ENCODE measurements at places on chromosomes 4 and X. TPM values are rescaled to one million over a fixed set of nuclear protein-coding genes. Genes with fewer than 3 reads are reported as not detected.

The FAM241A gene
- 1.4 TPM for total RNA-seq

The SPATA4 gene
- total RNA-seq: not detected

The CT45A2 gene
- not detected for total RNA-seq

The ARSD gene
- total RNA-seq: 2.1 TPM

The CHST7 gene
- total RNA-seq: 4.6 TPM

The BEX5 gene
- 2.1 TPM for total RNA-seq

The TMEM31 gene
- total RNA-seq: not detected

The MAGED4B gene
- 0.82 TPM for total RNA-seq

The PHOX2B gene
- not detected for total RNA-seq

The FHDC1 gene
- total RNA-seq: 0.14 TPM

The MAP9 gene
- total RNA-seq: 5.3 TPM

The GATA1 gene
- total RNA-seq: not detected

DNA sequence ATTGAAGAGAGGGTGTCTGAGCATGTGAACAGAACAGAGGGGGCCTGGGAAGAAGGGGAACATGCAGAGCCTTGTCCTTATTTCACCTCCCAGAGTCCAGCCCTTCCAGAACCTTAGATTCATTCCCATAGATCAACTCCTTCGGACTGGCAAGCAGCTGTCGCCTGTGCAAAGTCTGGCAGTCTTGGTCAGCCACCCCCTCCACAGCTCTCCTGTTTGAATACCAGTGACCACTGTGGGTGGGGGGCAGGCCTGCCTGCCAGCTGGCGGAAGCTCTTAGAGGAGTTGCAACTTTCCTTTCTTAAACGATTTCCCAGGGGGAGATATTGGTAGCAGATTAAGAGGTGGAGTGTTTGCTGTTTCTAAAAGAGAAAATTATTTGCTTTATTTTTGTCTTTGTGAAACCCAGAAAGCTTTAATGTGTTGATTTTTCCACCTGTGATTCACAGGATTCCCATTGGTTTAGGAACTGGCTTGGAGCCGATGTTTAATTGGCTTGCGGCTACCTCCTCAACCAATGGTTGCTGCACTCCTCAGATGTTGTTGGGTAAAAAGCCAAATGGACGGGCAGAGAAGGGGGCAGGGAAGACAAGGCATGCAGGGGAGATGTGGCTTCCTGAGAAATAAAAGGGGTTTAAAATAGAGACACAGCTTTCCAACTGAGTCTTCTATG lies 62.2 kb upstream of the PRPS1 start:
- no peak overlapping the region for H3K27ac ChIP-seq
- no peak overlapping the region for H3K4me3 ChIP-seq
- H3K27me3 ChIP-seq: peaks cover 6% of the 10 kb centered on the region
- H3K36me3 ChIP-seq: no peaks in the 10 kb centered on the region

GRCh38 chr4:81369886-81370285 lies 101.8 kb downstream of the RASGEF1B start:
- H3K4me1 ChIP-seq: no peaks in the 10 kb centered on the region
- no peaks in the 10 kb centered on the region for H3K36me3 ChIP-seq
- peaks cover 34% of the 10 kb centered on the region for H3K27me3 ChIP-seq
- H3K27ac ChIP-seq: no peak overlapping the region
- no peak for DNase-seq
- no peak overlapping the region for H3K4me3 ChIP-seq

- H3K27ac ChIP-seq: no peak overlapping the region
- H3K27me3 ChIP-seq: no peaks in the 10 kb centered on the region
- DNase-seq: no peak
- peaks cover 2% of the 10 kb centered on the region for H3K36me3 ChIP-seq
Measured at GRCh38 chr4:53013873-53014775, 152.0 kb downstream of the RASL11B start.

GRCh38 chrX:2857566-2857965 lies 28.8 kb downstream of the GYG2 start:
- H3K4me3 ChIP-seq: no peak overlapping the region
- no peaks in the 10 kb centered on the region for H3K27me3 ChIP-seq
- H3K27ac ChIP-seq: no peak overlapping the region
- DNase-seq: no peak

GRCh38 chr4:86106475-86106874 lies 253.4 kb downstream of the MAPK10 start:
- H3K36me3 ChIP-seq: no peaks in the 10 kb centered on the region
- H3K27me3 ChIP-seq: no peaks in the 10 kb centered on the region
- no peaks in the 10 kb centered on the region for H3K4me1 ChIP-seq
- no peak for DNase-seq

DNA sequence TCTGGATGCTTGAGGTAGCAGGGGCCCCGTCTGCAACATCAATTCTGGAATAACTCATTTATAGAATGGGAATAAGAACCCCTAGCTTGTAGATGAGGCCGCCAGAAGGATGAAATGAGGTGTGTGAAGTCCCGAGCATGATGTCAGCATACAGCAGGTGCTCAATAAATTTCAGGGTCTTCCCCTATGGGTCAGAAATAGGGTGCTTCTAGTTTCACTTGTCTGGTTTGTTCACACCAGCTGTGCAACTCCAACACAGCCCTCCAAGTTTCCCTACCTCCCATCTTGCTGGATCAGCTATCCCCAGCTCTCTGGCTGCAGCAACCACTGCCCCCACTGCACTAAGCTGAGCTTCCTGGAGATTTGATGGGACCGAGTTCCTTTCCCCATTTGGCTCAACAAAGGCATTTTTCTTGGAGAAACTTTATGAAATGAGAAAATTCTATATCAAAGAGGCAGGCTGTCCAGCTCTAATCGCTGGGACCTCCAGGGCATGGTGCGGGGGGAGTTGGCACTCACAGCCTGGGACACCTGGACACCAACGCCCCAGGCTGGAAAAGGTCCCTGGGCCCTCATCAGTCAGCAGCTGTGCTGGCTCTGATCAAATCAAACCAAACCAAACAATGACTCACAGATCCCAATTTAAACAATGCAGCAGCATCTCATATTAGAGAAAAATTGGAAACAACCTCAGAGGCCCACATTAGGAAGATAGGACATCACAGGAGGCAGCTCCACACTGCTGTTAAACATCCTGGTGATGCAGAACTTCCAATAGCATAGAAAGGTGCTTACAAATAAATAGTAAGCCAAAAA lies 13.3 kb downstream of the SLC2A9 start:
- no peak overlapping the region for H3K4me3 ChIP-seq
- no peak for DNase-seq
- no peaks in the 10 kb centered on the region for H3K27me3 ChIP-seq
- peaks cover 80% of the 10 kb centered on the region for H3K4me1 ChIP-seq

DNA sequence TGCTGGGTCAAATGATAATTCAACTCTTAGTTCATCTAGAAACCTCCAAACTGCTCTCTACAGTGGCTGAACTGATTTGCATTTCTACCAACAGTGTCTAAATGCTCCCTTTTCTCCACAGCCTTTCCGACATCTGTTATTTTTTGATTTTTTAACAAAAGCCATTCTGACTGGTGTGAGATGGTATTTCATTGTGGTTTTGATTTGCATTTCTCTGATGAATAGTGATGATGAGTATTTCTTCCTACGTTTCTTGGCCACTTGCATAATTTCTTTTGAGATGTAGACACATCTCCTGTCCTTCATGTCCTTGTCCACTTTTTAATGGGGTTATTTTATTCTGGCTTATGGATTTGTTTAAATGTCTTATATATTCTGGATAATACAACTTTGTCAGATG lies 298.2 kb upstream of the ARSJ start:
- H3K36me3 ChIP-seq: no peaks in the 10 kb centered on the region
- H3K4me1 ChIP-seq: no peaks in the 10 kb centered on the region
- no peak for DNase-seq
- H3K4me3 ChIP-seq: no peak overlapping the region
- no peaks in the 10 kb centered on the region for H3K27me3 ChIP-seq
- H3K27ac ChIP-seq: no peak overlapping the region

DNA sequence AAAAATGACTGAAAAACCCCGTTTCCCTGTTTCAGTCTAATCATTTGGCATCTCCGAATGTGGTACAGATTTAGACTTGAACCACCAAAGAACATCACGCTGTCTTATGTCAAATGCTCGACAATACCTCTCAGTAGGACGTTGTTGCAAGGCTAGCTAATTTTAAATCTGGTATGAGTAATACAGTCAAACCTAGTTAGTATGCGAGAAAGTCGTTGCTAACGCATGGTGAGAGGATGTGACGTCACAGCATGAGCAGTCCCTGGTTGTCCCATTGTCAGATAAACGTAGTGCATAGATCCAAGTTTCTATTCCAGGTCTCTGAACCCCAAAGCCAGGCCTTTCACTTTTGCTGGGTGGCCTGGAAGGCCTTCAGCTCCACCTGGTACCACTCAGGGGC lies 44.7 kb downstream of the SETD7 start:
- H3K36me3 ChIP-seq: peaks cover 51% of the 10 kb centered on the region
- no peaks in the 10 kb centered on the region for H3K27me3 ChIP-seq
- no peak overlapping the region for H3K27ac ChIP-seq
- no peak for DNase-seq
- no peak overlapping the region for H3K4me3 ChIP-seq
- no peaks in the 10 kb centered on the region for H3K4me1 ChIP-seq

GRCh38 chr4:185424905-185425646 lies 688 bp downstream of the UFSP2 start:
- peaks cover 4% of the 10 kb centered on the region for H3K27me3 ChIP-seq
- peak overlapping the region; percentile 83 for H3K4me3 ChIP-seq
- no peak for DNase-seq
- peaks cover 13% of the 10 kb centered on the region for H3K36me3 ChIP-seq
- peak overlapping the region; percentile 97 for H3K27ac ChIP-seq

GRCh38 chr4:136342666-136343065 lies 1189.6 kb downstream of the PCDH18 start:
- no peaks in the 10 kb centered on the region for H3K36me3 ChIP-seq
- H3K27me3 ChIP-seq: no peaks in the 10 kb centered on the region
- H3K4me1 ChIP-seq: no peaks in the 10 kb centered on the region
- no peak overlapping the region for H3K4me3 ChIP-seq

DNA sequence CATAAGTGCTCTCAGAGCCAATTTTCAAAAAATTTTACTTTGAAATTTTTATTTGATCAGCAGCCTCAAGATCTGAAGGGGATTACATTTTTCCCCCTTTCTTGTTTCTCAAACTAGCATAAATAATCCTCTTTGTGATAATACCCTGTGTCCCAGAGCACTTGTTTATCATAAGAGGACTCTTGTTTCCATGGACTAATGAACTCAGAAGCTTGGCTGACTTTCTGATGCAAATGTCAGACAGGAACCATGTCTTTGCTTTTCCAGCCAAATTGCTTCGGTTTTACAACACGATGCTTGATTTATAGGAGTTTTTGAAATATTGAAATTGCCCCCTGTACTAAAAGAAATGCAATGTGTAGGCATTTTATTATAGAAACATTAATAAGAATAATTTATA lies 859.3 kb upstream of the LCORL start:
- no peaks in the 10 kb centered on the region for H3K27me3 ChIP-seq
- no peak for DNase-seq
- no peak overlapping the region for H3K4me3 ChIP-seq
- no peak overlapping the region for H3K27ac ChIP-seq
- H3K4me1 ChIP-seq: no peaks in the 10 kb centered on the region
- H3K36me3 ChIP-seq: no peaks in the 10 kb centered on the region

- H3K4me1 ChIP-seq: peaks cover 3% of the 10 kb centered on the region
- no peak for DNase-seq
Measured at GRCh38 chr4:150278206-150278605, 200.0 kb downstream of the DCLK2 start.

Measured in activated CD8-positive, alpha-beta memory T cell treated with anti-CD3 and anti-CD28 coated beads, Interleukin-2, amount 10 ng/mL, durations not matched to agents 7 days and 5 days (primary cell).